Left colon (tissue), 2 donors: ENCODE measurements at places on chromosomes 6 and 20.

DNA sequence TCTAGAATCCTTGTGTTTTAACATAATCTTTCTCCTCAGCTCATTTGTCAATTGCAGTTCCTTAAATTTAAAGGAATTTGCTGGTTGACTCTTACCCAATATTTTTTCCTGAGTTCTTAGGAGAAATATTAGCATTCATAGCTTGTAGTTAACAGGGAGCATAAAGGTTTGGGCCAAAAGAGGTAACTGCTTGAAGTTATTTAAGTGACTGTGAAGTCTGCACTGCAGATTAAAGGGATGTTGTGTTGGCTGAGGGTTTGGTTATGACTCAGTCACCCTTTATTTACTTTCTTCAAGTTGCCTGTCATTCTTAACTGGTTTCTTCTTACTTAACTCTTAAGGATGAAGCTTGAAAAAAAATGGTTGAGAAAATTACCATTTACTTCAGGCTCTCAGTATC, 220.3 kb upstream of the LAMP5 start:
- DNase-seq, result no peak

DNA sequence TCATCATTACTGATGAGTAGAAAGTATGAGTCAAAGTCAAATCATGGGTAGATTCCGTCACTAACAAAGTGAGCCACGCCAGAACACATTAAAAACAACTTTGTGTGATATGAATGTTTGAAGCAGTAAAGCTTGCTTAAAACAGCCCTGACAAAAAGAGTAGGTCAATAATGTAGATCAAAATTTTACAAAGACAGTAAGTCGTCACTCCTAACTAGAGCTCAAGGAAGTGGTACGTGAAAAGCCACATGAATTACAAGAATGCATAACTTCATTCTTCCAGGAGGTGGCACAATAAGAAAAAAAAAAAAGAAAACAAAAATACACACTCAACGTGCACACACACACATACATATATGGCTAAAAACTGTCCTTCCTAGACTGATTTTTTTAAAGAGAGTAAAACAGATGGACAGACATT, 69.9 kb downstream of the HACE1 start:
- DNase-seq, result no peak

GRCh38 chr6:101080597-101080996, 199.5 kb upstream of the ASCC3 start:
- no peak for DNase-seq

DNA sequence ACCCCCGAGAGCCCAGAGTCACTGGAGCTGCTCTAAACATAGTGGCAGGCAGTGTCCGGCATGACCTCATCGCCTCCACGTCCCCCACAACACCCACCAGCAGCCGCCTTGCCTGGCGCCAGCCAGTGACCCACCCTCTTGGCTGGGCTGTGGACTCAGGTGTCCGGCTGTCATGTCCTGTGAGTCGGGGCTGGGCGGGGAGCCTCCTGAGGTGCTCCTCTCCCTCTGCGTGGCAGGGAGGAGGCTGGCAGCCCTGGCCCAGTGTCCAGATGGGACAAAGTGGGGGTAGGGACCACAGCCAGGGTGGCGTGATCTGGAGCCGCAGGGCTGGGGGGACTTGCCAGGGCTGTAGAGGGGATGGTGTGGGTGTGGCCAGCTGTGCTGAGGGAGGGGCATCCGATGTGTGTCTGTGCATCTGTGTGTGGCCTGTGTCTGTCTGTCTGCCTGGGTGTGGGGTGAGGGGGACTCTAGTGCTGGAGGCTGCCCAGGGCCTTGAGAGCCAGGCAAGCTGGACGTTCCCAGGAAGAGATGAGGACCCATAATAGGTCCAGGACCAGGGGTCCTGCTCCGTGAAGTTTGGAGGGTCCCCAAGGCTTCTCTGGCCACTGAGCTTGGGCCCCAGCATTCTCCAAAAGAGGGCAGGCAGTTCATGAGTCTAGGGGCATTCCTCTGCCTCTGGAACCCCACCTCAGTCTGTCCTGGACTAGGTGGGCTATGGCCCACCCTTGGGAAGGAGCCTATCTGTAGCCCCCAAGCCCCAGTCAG, 2.3 kb upstream of the SOX18 start:
- DNase-seq, result no peak

GRCh38 chr20:48153103-48153502, 367.8 kb upstream of the SULF2 start:
- DNase-seq, result no peak

- DNase-seq, result no peak
These were observed 209.0 kb downstream of the TTLL2 start for GRCh38 chr6:167533851-167534250.

- DNase-seq, result no peak
These were observed 24.9 kb downstream of the GTPBP2 start for GRCh38 chr6:43604174-43604573.

DNA sequence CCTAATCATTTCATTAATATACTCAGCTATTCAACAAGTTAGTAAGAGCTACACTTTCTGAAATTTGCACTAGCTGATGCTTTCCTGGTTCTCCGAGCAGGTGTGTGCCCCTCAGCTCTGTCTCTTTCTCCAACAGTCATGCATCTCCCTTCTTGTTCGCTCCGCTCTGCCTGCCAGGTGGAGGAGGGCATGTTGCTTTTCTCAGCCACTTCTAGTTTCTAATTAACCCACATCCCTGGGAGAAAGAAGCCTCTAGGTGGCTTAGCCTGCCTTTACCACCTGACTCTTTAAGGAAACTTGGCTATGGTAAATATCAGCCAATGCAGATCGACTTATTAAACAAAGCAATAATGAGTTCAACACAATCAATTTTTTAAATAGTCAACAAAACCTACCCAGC, 34.2 kb downstream of the LRFN2 start:
- no peak for DNase-seq

DNA sequence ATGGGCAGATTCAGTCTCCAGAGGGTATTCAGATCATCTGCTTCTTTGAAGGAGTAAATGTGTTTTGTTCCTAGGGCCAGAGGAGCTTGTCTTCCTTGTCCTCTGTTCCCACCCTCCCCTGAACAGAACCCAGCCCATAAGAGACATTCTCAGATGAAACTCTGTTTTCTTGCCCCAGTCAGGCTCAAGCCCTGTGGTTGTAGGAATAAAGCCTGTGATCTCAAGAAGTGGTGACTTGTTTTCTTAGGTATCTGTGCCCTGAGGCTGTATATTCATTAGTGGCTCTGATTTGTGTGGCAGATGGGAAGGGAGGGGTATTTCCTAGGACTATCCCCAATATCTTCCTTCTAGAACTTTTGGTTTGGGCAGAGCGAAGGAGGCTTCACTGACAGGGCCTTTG, 27.9 kb downstream of the GSS start:
- no peak for DNase-seq

DNA sequence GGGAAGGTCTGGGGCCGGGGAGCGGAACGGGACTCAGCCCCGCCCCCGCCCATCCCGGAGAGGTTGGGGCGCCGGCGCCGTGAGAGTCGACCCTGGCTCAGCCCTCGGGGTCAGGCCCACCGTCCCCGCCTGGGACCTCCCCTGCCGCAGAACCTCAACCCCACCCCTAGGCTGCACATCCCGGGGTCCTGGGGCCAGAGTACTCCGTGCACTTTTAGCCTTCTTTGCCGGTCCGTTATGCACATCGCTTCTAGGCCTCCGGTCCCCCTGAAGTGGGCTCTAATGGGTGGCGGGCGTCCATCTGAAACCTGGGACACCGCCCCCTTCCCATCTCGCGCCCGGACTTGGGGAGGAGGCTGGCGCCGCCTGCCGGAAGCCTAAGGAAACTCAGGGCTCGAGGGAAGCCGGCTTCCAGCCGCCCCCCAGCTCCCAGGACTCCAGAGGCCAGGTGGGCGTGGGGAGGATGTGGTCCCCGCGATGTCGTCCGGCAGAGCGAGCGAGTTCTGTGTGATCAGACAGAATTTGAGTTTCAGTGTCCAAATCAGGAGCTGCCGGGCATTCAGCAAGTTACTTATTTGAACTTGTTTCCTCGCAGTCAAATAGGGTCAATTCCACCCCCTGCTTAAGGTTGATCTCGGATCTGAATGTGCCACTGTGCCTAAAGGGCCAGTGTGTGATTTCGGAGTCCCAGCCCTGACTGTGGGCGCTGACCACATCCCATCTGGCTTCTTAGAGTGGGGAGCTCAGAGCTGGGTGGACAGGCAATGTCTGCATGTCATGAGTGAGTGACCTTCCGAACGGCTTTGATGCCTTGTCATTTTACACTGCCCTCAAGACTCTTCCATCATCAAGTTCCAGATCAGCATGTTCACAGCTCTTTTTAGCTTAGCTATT, 47.6 kb downstream of the CPXM1 start:
- DNase-seq, result peak; percentile 39

- no peak for DNase-seq
These were observed 103.5 kb downstream of the ATXN1 start for GRCh38 chr6:16657768-16658167.

- no peak for DNase-seq
These were observed 238.4 kb upstream of the AFDN start for GRCh38 chr6:167588181-167588919.

DNA sequence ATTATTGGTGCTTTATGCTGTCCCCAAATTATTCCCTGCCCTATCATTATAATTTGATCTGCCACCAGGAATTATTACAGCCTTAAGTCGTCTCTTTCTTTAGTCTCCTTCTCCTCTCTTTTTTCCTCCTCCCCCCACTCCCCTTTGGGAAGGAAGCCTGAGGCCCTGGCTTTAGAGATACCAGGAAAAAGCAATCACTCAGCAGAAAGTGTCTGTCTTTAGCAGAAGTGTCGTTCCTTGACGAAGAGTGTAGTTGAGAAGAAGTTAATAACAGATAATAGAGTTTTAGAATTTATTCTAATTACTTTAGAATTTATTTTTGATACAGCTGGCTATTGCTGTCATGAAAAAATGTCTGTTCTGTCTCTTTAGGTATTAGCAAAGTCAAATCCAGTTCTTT, 16.5 kb downstream of the LIN28B start:
- DNase-seq, result no peak

- DNase-seq, result no peak
These were observed 9.6 kb downstream of the RSPO3 start for GRCh38 chr6:127128066-127128465.

GRCh38 chr6:32643904-32644303, 6.7 kb downstream of the HLA-DQA1 start:
- no peak for DNase-seq

GRCh38 chr20:32807706-32808105, 12.0 kb upstream of the MAPRE1 start:
- no peak for DNase-seq

- no peak for DNase-seq
These were observed 100.1 kb upstream of the FRMD1 start for GRCh38 chr6:168179133-168179532.

DNA sequence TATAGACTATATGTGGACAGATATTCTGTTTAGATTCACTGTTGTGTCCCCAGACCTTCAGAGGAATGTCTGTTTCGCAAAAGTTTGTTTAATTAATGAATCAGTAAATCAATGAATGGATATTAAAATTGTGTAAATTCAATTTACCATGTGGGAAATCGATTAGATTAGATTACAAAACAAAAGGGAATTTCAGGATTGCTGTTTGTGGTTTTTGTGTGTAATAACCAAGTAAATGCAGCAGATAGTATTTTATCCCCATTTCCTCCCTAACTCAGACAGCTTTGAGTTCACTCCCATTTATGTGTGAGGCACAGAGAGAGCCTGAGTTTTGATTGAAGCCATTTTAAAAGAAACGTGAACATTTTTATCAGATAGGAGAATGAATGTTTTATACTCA, 214.8 kb downstream of the ADGB start:
- no peak for DNase-seq

- DNase-seq, result no peak
These were observed 710.1 kb upstream of the NRSN1 start for GRCh38 chr6:23415819-23416427.

- no peak for DNase-seq
These were observed 48.7 kb downstream of the BCAS4 start for GRCh38 chr20:50843331-50844276.

GRCh38 chr6:3431994-3432393, 24.9 kb downstream of the SLC22A23 start:
- DNase-seq, result no peak

DNA sequence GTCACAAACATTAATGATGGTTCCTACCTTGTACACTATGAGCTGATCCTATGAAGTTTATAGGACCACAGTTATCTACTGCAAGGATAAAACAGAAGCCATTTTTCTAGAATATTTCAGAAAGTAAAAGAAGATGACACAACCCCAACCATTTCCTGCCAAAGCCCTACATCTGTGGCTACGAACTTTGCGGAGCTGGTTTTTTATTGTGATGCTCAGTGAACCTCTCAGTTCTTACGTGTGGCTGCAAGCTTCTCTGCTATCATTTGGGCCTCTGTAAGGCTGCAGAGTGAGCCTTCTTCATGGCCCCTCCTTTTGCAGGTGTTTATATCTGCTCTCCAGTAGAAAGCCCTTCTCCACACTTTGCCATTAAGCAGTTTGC, 17.8 kb upstream of the TAGAP start:
- DNase-seq, result no peak

- no peak for DNase-seq
These were observed 105.1 kb upstream of the HCRTR2 start for GRCh38 chr6:55069132-55069781.

GRCh38 chr20:38514947-38515346, 42.3 kb downstream of the RALGAPB start:
- DNase-seq, result no peak

DNA sequence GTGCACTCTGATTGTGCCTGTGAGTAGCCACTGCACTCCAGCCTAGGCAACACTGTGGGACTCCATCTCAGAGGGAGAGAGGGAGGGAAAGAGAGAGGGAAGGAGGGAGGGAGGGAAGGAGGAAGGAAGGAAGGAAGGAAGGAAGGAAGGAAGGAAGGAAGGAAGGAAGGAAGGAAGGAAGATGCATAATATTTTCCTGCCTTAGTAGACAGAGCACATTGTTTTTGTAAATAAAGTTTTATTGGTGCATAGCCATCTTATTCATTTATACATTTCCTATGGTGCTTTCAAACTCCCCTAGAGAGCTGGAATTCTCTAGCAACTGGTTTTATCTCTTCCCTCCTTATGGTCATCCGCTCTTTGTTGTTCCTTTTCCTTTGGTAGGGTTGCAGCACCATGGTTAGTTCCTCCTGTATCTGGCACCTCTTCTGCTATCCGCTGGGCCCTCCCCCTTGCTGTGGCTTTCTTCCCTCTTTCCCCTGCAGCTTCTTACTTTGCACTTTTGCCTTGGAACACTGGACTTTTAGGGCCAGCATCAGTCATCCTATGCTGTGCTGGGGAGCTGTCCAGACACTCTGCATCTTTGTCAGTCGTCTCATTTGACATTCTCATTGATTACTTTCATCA, 20.2 kb downstream of the GPR6 start:
- no peak for DNase-seq

DNA sequence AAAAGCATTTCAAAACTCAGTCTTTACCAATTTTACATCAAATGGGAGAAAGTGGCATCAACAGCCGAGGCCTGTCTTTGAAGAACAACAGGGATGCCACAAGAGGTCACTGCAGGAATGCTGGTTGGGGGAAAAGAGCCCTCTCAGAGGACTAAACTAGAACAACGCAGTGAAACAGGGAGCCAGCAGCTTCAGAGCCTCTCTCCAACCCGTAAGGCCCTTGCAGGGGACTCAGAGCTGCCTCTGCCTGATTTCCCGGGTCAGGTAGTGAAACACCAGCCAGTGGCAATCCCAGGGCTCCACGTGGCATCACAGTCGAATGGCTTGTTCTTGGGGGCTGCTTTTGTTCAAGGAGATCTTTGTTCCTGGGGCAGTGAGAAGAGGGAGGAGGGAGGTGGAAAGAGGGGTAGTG, 55.0 kb upstream of the KCNK16 start:
- peak; percentile 59 for DNase-seq
